ENCODE measurements at places on chromosomes 12 and 14.

GRCh38 chr12:109679501-109680263 lies 33.9 kb upstream of the FAM222A start:
- DNase-seq = no peak

GRCh38 chr12:124053851-124054250 lies 80.8 kb downstream of the ZNF664 start:
- no peak for DNase-seq

GRCh38 chr14:94121485-94121884 lies 7.9 kb downstream of the IFI27L2 start:
- no peak for DNase-seq

GRCh38 chr12:14247166-14247565 lies 118.3 kb upstream of the ATF7IP start:
- no peak for DNase-seq

GRCh38 chr14:68908803-68909202 lies 70.3 kb downstream of the ACTN1 start:
- no peak for DNase-seq

GRCh38 chr14:70036665-70037064 lies 152.1 kb downstream of the SLC8A3 start:
- DNase-seq = no peak

- no peak for DNase-seq
These were observed 198.6 kb downstream of the RPAP3 start for GRCh38 chr12:47507221-47507620.

GRCh38 chr12:91222746-91223145 lies 40.1 kb upstream of the DCN start:
- no peak for DNase-seq

- DNase-seq = no peak
These were observed 5.2 kb downstream of the KRT84 start for GRCh38 chr12:52380271-52380694.
